Stimulated activated CD8-positive, alpha-beta memory T cell treated with anti-CD3 and anti-CD28 coated beads, Interleukin-4, amount 100 ng/mL, for 48 hours (primary cell): ENCODE measurements at places on chromosomes 13 and 19.

DNA sequence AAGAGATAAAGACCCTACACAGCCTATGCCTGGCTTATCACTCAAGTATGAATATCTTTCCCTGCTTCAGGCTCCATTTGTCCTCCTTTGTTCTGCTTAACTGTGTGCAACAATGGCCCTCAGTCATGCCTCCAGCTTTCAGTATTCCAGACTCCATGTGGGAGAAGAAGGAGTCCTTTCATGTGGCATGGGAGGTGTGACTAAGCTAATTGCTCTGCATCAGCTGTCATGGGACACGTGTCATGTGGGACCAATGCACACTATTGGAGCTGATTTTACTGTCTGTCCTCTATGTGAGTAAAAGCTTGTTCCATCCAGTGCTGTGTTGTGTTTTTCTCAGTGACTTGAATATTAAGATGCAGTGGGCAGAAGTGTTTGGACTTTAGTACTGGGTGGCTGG is 1198.3 kb downstream of the OLFM4 start:
- no peak for DNase-seq

DNA sequence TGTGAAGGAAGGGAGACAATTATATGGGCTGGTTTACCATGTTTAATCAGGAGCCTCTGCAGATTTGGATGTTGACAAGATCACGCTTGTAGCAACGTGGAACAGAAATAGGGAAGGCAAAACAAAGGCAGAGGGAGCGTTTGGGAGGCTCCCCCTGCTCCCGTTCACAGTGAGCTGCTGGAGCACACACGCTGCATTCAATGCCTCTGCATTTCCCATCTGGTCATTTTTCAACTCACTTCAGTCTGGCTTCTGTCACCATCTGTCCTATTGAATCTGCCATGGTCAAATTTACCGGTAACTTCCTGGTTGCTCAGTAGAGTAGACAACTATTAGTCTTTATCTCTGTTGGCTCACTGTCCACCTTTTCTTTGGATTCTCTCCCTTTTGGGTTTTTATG is 91.0 kb downstream of the NHLRC3 start:
- DNase-seq, result no peak

DNA sequence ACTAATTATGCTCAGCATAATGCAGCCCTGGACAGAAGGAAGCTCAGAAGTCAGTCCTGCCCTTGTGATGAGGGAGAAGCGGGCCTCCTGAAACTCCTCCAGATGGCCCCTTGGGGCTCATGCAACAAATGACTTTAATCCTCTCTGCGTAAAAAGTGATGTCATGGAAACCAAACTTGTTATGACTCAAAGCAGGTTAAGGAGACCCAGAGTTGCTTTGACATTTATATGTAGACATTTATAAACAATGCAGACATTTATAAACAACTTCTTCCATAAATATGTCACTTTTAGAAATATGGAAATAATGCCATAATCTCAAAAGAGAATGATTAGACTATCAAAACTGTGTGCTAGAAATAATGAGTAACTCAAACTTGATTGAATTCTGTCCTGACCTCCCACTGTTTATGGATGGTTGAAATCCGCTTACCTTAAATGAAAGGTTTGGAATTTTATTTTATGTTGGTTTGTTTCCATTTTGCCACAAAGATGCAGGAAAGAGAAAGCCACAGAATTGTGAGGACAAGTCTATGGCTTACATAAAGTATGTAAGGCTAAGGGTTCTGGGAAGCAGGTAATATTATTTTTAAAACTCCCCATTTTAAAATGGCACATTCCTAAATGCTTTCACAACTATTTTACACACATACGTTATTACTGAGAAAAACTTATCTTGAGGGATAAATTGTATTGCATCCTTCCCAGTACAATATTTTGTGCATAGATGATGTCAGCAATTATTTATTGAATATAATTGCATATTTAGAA is 73.7 kb downstream of the CYSLTR2 start:
- no peak for DNase-seq

- DNase-seq, result no peak
Measured at GRCh38 chr13:27118428-27119054, 53.1 kb downstream of the USP12 start.

- no peak for DNase-seq
Measured at GRCh38 chr19:41304706-41305483, 5.1 kb upstream of the CCDC97 start.

- DNase-seq, result no peak
Measured at GRCh38 chr13:77489566-77490337, 45.8 kb upstream of the SCEL start.

DNA sequence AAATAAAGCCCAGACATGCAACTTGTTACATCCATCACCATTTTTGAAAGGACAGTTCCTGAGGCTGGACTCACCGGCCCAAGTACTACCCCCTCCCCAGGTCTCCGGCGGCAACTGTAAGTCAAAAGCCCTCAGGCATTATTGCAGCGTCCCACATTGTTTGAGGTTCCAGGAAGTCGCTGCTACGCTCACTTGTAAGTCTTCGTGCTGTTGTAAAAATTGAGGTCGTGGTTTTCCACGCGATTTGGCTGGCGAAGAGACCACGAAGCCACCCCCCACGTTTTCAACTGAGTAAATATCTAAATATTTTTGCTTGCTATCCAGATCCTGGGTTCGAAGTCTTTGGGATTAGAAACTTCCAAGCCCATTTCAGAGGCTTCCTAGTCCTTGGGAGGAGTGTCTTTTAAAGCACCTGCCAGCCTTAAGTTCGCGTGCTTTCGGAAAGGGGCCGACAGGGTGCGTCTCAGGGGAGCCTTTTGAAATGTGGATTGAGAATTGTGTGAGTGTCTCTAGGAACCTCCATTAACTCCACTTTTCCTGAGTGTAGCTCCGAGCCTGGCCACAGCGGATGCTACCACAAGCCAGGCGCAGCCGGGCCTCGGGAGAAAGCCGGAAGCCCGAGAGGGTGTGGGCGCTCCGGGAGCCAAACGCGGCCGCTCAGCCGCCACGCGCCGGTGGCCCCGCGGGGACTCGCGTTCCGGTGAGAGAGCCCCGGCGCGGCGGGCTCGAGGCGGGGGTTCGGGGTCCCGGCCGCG is 434 bp upstream of the FNDC3A start:
- peak; percentile 43 for DNase-seq

- no peak for DNase-seq
Measured at GRCh38 chr13:47144782-47145181, 247.9 kb upstream of the HTR2A start.

DNA sequence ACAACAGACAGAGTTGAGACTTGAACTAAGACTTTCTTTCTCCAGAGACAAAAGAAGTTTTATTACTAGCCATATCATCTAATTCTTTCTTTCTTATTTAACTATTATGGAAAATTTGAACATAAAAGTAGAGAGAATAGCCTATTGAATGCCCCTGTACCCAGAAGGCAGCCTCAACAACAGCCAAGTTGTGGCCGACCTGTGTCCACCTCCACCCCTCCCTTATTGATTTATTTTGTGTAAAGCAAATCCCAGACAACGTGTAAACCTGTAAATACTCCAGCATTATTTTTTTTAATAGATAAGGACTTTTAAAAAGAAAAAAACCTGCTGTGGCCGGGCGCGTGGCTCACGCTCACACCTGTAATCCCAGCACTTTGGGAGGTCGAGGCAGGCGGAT is 26.1 kb upstream of the FXYD3 start:
- DNase-seq, result no peak

DNA sequence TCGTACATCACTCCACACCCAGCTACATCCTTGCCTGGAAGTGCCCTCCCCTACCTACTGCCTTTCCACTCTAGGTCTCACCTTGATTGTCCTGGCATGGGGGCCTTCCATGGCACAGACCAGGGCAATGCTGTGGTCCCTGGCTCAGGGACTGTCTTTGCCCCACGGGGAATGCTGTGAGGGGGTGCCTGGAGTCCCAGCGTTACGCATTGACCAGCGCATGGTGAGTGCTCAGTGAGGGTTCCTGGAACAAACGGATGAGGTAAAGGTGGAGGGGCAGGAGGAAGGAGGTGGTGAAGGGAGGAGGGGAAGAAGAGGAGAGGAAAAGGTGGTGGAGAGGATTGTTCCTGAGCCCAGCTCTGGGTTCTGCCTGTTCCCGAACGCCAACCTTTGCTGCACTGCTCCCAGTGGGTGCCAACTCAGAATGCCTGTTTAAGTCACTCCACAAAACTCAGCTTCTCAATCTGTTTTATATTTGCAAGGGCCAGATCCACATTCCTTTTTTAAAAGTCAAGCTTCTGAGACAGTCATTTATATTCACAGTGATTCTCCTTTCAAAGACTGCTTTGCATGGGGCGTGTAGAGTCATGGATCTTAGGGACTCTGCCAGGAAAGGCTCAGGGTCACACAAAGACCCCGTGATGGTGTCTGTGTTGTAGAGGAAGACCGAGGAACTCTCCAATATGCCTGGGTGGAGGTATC is 40.8 kb downstream of the CHST8 start:
- no peak for DNase-seq

DNA sequence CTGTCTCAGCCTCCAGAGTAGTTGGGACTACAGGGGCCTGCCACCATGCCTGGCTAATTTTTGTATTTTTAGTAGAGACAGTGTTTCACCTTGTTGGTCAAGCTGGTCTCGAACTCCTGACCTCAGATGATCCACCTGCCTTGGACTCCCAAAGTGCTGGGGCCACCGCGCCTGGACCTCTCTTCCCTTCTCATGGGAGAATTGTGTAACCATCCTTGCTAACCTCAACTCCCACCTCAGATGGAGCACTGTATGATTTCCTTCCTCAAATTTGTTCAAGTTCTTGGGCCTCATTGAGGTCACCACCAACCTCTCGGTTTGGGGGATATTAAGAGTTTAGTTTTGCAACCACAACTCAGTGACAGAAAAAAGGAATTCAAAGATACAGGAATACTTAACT is 10.7 kb downstream of the LILRA5 start:
- DNase-seq, result no peak

GRCh38 chr19:38417544-38418506 is 8.2 kb downstream of the RASGRP4 start:
- peak; percentile 79 for DNase-seq

DNA sequence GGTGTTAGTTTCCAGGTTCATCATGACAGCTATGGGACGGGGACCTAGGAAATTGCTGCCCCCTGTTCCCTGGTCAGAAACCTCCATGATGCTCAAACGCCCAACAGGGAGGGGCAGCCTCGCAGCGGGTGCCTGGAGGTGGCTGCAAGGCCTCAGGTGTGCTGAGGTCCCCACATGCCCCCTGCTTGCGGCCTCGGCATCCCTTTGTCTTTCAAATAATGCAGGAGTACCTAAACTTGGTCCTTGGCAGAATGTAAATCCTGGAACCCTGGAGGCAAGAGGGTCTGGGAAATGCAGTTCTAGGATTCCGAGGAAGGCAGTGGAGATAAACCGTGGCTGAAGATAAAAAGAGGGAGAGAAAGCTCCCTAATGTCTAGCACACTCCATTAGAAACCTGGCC is 52.4 kb downstream of the SKA3 start:
- no peak for DNase-seq

DNA sequence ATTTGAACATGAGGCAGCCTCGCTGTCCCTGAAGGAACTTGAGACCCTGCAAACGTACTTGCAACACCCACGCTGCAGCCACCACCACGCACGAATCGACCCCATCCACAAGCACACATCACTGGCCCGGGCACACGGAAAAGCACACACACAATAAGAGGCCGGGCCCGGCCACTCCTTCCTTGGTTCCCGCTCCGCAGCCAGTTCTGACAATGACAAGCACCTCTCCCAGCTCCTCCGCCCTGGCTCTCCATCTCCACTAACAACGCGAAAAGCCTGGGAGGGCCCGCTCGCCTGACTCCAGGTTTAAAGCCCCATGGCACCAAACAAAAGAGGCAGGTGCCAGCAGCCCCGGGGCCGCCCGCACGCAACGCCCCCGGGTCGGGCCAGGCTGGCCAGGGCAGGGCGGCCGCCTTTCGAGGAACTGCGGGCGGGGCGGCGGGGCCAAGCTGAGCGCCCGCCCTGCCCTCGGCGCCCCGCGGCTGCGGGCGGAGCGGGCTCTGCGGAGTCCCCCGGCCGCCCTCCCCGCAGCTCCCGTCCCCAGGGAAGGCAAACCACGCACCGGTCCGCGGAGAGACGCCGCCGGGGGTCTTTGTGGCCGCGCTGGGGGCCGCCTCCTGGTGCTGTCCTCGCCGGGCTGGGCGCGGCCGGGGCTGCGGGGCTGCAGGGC is 495 bp downstream of the DCLK1 start:
- DNase-seq, result no peak

DNA sequence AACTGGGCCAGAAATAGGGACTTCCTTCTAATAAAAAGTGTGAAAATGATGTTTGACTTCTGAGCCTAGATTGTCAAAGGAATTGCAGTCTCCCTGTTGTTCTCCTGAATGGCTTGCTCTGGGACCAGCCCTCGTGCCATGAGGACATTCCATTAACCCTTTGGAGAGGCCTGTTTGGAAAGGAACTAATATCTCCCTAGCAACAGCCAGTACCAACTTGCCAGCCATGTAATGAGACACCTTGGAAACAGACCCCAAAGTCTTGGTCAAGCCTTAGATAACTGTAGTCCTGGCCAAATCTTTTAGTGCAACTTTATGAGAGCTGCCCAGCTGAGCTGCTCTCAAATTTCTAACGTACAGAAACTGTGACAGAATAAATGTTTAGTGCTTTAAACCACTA is 8.2 kb upstream of the SIAH3 start:
- DNase-seq, result no peak

DNA sequence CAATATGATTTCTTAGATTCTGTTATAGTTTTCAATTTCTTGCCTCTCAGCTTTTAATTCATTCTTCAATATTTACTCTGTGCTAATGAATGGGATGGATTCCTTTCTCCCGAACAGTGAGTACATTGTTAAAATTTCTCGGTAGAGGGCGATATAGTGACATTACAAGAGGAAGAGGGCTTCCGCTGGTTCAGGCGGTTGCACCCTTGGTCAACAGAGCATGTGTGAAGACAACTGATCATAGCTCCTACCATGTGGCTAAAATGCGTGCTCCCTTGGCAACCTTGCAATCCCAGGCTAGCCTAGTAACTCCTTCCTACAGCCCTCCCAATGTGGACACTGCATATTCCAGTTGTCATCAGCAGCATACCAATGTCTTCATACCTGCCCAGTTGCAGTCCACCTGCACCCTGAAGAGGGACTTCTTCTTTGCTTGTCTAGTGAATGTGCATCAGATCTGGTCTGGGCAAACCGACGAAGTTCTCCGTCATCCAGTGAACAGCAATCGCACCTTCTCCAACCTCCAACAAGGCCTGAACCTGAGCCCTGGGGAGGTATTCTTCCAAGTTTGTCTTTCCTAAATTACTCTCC is 653.0 kb upstream of the GPC6 start:
- no peak for DNase-seq

- no peak for DNase-seq
Measured at GRCh38 chr13:105333416-105333815, 1202.0 kb downstream of the EFNB2 start.
